ENCODE measurements at places on chromosomes 4 and X. TPM values are rescaled to one million over a fixed set of nuclear protein-coding genes. Genes with fewer than 3 reads are reported as not detected.

- no peak for DNase-seq
Observed at GRCh38 chrX:10769195-10769594, 148.8 kb upstream of the MID1 start.

DNA sequence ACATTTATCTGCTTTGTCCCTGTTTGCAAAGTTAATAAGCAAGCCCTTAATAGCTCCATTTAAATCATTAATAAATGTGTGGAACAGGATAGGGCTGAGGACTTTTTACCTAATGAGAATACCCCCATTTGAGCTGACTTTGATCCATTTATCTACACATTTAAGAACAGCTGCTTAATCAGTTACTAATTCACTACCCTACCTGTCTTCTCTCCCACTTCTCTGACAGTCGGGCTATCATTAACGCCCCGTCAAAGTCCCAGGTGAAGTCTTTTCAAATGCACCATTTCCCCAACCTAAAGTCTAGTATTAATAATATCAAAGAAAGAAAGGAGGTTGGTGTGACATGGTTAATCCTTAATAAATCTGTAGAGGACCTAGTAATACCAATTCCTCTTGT, 57.2 kb upstream of the NAP1L5 start:
- DNase-seq = no peak

DNA sequence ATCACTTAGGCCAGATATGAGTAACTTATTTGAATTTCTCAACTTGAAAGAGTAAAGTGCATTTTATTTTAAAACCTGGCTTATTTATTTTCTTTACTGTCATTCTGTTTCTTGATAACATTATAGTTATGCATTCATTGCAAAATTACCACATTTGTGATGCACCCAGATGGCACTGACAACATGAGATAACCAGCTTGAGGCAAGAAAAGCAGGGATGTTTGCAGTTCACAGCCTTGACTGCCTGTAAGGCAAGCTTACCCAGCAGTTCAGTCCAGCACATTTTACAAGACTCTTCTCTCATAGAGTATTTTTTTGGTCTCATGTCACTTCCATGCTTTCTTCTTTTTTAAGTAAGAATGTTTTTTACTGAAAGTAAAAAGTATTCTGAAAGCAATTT, 25.3 kb upstream of the EPGN start:
- no peak for DNase-seq

DNA sequence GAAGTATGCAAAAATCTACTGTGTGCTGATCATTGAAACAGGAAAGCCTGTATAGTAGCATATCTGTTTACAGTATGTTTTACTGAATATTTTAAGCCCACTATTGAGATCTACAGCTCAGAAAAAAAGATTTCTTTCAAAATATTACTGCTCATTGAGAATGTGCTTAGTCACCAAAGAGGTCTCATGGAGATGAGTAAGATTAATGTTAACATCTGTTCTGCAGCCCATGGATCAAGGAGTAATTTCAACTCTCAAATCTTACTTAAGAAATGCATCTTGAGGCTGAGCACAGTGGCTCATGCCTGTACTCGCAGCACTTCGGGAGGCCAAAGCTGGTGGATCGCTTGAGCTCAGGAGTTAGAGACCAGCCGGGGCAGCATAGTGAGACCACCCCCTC, 3.3 kb downstream of the RNF4 start:
- DNase-seq = no peak

DNA sequence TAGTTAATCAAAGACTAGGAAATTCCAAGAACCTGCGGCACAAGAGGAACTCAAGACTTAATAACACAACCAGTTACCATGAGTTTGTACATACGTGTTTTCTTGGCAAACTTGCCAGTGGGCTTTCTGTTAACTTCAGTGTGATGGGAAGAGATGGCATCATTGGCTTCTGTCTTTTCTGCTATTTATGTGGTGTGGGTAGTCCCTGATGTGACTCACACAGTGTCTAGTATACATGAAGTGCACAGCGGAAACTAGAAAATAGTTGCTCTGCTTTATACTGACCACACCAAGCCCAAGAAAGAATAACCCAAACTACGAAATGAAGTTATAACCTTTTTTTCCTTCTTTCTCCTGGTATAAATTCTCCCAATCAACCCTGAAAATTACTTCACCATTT, 24.5 kb downstream of the DAPP1 start:
- no peak for DNase-seq

The GPRIN3 gene
- polyA plus RNA-seq = 0.58 TPM
